ENCODE measurements at places on chromosomes 4 and X.

GRCh38 chrX:9847071-9847470, 60.8 kb downstream of the SHROOM2 start:
- no peak for DNase-seq

DNA sequence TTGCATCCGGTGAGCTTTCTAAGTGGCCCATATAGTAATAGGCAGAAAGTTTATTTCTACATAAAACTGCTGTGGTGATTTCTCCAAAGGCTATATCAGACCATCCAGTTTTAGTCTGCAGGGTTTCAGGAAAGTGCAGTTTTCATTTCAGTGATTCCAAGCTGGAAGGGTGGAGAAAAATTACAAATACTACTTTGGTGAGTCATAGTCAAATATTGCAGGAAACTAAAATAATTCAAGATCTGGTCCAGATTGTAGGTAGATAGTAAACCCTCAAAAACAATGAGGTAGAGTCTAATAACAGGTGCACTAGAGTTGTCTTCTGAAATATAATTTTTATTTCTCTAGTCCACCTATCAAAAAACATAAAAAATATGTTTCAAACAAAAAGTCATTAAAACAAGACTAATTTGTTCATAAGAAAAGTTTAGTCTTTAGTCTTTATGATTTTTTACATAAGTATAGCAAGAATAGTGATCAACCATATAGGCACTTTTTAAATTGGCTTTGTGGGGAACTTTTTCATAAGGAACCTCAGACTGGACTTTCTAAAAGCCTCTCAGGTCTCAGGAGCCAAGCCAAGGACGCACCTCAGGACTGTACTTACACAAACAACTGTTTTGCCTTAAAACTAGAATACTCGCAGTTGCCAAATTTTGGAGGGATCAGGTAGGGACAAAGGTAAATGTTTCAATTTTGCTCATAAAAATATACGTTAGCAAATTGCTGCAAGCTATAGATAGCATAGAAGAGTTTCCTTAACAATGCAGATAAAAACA, 101.8 kb upstream of the TLR3 start:
- DNase-seq: no peak

DNA sequence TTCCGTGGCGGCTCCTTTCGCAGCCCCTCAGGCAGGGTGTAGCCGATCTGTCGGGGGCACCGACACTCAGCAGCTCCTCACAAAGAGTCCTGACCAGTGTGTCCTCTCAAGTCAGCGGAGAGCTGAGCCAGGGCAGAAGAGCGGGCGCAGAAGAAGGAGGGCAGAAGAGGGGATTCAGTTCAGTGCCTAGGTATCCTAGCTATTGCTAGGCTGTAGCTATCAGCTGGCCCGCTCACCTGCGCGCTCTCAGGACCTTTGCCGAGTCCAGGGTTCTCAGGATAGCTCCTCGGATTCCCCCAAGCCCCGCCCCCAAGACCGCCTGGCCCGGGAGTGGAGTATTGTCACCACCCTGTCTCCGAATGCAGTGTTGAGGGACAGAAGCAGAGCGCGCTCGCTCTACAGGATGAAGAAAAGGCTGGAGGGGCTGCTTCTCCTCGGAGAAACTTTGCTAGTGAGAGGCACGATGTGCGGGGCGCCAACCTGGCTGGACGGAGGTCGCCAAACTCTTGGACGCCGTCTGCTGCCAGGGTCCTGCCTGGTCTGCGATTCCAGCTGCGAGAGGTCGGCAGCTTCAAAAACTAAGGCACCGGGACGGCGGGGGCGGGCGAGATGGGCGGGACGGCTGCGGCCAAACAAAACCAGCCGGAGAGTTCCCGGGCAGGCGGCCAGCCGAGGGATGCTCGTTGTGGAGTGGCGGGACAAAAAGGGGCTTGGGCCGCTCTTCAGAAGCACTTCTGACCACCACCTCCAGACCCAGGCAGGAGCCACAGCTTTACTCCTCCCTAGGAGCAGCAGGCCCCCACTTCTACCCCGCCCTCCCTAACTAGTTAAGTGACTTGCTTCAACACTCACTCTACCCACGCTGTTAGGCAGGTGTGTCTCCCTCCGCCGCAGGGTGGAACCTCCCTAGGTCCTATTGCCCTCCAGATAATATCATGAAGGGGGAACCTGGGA, at the start of gene XKRX:
Gene XKRX (minus strand): TSS at position 258 of the 954 bp plus-strand sequence. CDS start 613 bp downstream, outside the sequence.
- DNase-seq: peak; percentile 20

- no peak for DNase-seq
Observed at GRCh38 chrX:22105231-22105630, 73.1 kb downstream of the PHEX start.

DNA sequence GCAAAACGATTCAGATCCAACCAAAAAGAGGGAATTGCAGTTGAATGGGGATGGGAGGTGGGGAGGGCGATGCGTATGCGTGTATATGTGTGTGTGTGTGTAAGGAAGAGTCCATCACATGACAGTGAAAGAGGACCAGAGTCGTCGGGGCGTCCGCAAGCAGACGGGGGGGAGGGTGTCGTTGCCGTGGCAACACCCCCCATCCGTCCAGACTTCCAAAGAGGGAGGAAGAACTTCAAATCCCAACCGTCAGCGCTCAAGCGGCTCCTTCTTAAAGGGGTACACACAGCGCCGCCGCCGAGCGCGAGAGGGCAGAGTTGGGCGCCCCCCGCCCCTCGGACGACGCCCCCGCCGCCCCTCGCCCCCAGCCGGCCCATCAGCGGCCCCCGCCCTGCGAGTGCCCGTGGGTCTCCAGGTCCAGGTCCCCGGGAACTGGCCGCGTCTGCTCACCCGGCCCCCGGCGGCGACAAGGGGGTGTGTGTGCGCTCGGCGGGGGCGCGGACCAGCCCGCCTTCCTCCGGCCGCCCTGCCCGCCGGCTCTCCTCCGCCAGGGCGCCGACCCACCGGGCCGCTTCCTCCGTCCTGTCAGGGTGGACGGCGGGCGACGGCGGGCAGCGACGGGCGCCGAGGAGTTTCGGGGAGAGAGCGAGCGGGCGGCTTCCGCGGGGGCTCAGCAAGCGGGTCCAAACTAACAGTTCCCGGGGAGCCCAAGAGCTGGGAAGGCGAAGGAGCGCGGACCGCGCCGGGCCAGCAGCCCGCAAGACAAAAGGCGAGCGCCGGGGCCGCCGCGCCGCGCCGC, 685 bp downstream of the LCORL start:
- peak; percentile 31 for DNase-seq

DNA sequence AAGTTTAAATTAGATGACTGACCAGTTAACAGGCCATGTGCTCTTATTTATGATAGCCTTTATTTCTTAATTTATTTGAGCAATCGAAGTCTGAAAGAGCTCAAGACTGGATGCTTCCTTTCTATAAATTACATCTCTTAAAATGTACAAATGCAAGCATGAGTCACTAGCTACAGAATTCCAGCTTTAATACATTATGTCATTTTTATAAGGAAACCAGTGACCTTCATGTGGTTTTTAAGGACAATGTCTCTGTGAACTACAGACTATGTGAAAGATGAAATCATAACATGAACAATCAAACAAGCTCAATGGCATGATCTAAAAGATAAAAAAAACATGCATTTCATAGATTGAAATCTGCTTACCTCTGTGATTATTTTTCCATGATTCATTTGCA, 15.4 kb downstream of the HTR2C start:
- no peak for DNase-seq

DNA sequence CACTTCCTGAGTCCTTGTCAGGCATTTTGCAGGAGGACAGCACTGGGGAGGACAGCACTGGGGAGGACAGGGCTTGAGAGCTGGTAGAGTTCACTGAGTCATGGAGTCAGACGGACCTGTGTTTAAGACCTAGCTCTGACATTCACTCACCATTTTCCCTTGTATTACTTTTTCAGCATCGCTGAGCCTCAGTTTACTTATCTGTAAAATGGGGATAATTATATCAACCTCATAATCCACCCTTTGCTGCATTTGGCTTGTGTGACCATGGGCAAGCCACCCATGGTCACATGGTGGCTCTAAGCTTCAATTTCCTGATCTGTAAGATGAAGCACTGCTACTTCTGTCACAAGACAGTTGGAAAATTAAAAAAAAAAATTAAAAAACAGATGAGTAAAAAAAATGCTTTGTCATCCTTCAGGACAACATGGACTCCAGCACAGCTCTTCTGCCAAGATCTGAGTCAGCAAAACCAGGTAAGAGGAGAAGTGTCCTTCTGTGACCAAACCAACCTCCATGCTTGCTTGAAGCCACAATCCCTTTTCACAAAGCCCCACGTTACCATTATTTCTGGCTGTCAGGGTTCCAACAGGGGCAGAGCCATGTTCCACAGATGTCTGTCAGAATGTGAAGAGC, 275.5 kb downstream of the RAB28 start:
- DNase-seq: no peak

DNA sequence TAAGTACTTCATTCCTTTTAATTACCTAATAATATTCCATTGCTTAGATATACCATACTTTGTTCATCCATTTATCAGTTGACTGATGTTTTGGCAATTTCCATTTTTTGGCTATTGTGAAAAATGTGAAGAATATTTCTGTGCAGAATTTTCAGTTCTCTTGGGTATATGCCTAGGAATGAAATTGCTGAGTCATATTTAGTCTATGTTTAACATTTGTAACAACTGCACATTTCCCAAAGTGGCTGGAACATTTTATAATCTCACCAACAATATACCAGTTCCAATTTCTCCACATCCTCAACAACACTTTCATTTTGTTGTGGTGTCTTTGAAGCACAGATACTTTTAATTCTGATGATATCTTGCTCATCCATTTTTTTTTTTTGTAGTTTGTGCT, 215.5 kb downstream of the PDGFC start:
- no peak for DNase-seq

GRCh38 chrX:134932528-134933217, 58.1 kb upstream of the SMIM10 start:
- DNase-seq: no peak

DNA sequence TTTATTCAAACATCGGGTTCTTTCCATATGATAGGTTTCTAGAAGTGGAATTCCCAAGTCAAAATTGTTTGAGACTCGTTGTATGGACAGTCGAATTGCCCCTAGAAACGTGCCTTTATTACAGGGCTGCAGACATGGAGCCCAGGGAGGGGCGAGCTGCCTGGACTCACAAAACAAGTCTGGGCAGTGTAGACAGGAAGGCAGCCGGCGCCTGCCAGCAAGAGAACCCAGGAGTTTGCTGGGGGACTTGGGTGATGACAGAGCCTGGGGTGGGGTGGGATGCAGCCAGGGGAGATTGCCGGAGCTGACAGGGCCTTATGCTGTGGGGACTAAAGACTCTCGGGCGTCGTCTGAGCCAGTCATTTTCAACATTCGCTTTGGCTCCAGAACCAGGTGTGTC, 107.4 kb upstream of the MSX1 start:
- no peak for DNase-seq

DNA sequence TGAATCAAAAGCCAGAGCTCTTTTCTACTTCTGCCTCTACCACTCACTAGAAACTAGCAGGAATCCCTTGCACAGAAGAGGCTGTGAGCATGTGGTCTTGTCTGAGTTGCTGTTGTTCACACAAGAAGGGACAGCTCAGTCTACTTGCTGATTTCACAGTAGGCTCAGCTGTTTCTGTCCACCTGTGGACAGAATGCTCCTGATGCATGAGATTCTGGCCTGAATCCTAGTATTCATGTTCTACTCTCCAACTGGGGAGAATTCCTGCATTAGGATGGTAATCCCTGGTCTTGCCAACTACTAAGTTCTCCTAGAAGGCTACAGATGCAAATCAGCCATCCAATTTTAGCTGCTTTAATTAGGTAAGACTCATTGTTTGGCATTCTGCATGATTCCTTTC, 112.8 kb downstream of the PPA2 start:
- DNase-seq: no peak

GRCh38 chr4:10872833-10873517, 188.4 kb upstream of the CLNK start:
- no peak for DNase-seq
